ENCODE measurements at places on chromosomes 7 and 10.

DNA sequence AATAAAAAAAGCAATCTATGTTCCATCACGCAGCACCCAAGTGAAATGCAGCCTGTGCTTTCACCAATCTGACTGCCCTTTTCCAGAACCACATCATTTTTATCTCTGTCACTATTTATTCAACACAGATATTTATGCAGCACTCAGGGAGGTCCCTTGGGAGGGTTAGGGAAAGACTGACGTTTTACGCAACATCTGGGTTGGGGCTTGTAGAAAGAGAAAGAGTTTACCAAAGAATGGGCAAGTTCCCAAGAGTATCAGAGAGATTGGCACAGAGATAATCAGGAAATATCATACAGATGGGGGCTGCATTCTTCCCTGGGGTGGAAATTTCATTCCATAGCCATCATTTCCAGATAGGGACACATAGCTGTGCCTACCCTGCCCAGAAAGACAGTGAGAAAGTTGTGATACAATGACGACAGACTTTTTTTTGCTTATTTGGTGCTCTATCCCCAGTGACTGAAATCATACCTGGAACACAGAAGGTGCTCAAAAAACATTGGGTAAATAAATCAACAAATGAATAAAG is 474.2 kb downstream of the CALN1 start:
- no peak for DNase-seq

DNA sequence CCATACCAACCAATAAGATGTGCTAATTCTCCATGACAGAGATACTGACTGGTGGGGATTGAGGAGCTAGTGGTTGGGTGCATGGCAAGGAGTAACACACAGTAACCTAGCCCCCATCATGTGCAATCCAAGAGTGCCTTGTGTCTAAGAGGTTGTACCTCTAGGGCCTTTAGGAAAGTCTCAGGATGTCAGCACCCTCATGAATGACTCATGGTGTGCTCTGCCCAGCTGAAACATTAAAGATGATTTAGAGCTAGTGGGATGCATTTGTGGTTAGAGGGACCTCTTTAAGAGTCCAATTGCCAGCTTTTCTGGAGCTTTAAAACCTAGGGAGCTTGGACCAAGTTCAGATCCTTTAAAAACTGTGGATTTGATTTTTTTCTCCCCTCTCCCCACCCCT is 181.1 kb downstream of the HERPUD2 start:
- DNase-seq: no peak

DNA sequence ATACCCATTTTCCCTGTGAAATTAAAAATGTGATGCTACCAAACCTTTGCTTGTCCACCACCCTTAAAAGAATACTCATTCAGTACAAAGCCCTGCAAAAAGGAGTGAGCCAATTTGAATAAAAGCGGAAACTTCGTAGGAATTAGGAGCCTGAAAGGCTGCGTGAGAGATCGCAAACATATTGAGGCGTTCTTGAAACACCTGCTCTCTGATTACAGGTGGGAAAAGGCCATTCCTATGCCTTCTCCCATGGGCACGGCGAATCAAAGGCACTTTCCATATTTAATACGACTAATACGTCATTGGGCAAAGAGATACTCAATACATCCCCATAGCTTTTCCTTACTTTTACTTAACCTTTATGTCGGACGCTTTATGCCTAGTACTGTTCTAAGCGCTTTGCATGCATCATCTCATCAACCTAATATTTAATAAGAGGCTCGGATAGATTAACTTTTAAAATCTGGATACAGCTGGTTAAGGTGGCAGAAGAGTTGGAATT is 30.9 kb upstream of the KMT2E start:
- DNase-seq: no peak

DNA sequence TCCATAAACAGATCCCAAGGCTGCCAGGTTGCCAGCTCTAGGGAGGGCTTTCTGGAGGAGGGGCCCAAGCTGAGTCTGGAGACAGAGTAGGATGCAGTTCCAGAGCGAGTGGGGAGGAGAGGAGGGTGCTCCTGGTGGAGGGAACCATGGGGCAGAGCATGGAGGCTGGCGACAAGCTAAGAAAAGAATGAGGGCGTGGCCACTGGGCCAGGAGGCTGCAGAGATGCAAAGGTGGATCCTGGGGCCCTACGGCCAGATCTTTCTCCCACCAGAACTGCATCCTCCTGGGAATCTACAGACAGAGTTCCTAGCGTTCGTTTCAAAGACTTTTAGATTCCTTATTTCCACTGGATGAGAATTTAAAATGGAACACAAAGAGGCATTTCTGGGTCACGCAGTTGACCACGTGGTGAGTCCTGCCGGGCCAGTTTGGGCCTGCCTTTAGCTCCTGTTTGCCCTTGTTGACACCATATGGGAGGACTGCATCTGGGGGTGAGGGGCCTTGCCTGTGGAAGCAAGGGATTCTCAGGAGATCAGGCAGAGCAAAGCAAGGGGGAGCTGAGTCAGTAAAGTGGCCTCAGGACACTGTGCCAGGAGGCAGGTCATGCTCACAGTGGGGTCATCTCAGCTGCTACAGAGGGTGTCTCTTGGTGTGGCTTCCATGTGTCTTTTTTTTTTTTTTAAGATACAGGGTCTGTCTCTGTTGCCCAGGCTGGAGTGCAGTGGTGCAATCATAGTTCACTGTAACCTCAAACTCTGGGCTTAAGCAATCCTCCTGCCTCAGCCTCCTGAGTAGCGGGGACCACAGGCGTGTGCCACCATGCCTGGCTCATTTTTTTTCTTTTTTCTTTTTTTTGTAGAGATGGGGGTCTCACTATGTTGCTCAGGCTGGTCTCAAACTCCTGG is 137.8 kb downstream of the SH3PXD2A start:
- peak; percentile 69 for DNase-seq

DNA sequence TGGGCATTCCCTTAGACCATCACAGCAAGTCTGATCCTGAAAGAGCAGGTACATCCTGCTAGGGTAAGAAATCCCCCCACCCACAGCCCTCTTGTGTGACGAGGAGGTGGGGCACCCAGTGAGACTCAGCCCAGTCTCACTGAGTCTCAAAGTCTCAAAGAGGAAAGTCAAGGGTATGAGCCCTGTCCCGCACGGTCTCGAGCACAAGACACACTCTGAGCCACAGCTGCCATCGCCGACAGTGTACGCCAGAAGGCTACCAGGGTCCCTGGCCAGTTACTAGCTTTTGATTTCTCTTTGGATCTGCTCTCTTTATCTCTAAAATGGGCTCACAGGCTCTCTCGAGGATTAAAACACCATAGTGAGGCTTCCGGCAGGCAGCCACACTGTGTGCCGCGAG is 190.2 kb downstream of the TNS3 start:
- no peak for DNase-seq

DNA sequence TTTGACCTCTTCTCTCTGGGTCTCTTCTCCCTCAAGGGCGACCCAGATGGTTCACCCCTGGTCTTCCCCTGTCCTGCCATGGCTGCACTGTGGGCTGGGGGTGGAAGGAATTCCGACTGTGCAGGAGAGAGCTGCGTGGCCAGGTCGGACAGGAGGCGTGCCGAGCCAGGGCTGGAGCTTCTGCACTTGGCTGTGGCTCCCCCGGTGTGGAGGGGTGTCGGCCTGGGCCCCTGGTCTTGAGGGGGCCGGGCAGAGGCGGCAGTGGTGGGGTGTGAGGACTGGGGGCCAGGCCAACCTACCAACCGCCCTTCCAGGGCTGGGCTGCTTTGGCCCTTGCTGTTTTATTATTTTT is 74.9 kb upstream of the SHH start:
- DNase-seq: no peak

Data from RWPE1 (cell line).